Left renal cortex interstitium (tissue), 4 donors: ENCODE measurements at places on chromosomes 5 and 9.

DNA sequence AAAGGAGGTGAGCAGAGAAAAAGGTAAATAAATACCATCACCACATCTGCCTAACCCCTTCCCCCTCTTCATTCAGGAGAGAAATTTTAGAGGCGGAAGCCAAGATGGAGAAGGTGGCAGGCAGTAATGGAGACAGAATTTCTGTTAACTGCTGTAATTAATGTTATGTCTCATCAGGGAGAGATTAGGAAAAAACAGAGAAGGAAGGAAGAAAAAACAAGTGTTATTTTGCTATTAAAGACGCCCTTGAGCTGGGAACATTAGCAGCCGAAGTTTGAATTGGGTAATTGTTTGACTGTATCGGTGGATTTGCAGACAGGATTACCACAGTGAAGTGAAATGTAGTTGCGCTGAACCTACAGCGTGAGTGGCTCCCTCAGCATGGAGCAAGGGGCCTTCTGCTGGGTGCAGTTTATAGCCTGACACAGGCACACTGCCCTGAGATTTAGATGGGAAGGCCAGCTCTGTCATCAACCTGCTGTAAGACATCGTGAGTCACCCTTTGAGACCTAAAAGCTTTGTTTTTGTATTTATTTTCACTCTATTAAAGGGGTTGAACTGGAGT lies 136.3 kb downstream of the ASTN2 start:
- no peak for DNase-seq

- DNase-seq, result no peak
Measured at GRCh38 chr9:3268223-3268622, 257.6 kb downstream of the RFX3 start.

- DNase-seq, result no peak
Measured at GRCh38 chr5:41808294-41808693, 61.9 kb downstream of the OXCT1 start.

GRCh38 chr5:151115272-151115905 lies 34.6 kb upstream of the TNIP1 start:
- no peak for DNase-seq

- no peak for DNase-seq
Measured at GRCh38 chr5:163978897-163979296, 473.5 kb downstream of the MAT2B start.

GRCh38 chr9:116599342-116599884 lies 87.7 kb upstream of the TRIM32 start:
- no peak for DNase-seq

- DNase-seq, result peak; percentile 53
Measured at GRCh38 chr9:20621471-20622329, 599 bp downstream of the MLLT3 start.

DNA sequence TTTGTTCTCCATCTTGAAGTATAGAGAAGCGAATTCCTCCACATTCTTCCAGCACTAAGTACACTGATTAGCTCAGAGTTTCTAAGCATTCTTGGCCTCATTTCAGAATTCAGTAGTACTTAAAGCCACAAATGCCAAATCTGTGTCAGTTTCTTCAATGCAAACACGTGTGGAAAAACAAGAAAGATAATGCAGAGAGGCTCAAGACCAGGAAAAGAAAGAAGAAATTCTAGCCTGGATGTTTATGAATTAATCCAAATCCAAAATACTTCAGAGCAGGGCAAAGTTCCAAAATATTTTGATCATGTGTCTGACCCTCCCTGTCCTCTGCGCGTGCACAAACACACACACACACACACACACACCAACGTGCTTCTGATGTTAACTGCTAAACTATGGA lies 457.6 kb downstream of the SLCO4C1 start:
- DNase-seq, result no peak

DNA sequence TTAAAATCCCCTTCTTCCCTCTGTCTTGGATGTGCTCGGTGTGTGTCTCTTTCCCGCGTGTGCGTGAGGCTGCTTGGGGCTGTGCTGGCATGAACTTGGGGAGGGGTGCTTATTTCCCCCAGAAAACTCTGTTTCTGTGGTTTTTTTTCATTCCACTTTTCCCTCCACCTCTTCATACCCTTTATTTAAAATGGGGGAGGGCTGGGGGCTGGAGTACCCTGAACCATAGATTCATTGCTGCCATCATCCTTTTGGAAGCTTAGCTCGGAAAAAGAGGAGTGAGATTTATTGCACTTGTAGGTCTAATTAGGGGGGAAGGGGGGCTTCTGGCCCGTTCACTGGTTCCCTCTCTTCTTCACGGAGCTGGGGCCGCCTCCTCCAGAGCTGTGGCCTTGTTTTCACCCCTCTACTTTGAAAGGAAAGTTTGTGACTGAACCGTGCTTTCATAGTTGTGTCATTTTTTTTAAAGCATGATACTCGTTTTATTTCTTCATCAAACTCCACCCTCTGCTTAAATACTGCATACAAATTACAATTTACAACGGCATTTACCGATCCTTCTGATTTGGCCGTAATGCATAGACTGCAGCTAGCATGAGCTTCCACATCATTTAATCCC lies 2.9 kb downstream of the NR2F1 start:
- DNase-seq, result no peak

GRCh38 chr5:13987843-13988464 lies 43.5 kb upstream of the DNAH5 start:
- DNase-seq, result no peak

DNA sequence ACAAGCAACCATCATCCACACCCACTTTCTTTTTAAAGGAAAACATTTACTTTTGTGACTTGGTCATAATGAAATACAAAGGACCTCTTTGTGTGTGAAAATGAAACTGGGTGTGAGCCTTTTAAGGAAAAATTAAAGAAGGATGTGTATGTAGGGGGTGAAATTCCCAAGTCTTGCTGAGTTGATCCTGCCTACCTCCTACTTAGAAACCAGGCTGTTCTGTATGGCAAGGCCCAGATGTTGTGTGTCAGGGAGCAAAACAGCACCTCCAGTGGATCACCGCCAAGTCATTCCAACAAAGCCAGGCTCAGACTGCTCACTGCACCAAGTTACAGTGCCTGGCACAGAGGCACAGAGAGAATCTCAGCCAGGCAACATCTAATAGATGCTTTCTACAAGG lies 198.5 kb upstream of the FBN2 start:
- no peak for DNase-seq

DNA sequence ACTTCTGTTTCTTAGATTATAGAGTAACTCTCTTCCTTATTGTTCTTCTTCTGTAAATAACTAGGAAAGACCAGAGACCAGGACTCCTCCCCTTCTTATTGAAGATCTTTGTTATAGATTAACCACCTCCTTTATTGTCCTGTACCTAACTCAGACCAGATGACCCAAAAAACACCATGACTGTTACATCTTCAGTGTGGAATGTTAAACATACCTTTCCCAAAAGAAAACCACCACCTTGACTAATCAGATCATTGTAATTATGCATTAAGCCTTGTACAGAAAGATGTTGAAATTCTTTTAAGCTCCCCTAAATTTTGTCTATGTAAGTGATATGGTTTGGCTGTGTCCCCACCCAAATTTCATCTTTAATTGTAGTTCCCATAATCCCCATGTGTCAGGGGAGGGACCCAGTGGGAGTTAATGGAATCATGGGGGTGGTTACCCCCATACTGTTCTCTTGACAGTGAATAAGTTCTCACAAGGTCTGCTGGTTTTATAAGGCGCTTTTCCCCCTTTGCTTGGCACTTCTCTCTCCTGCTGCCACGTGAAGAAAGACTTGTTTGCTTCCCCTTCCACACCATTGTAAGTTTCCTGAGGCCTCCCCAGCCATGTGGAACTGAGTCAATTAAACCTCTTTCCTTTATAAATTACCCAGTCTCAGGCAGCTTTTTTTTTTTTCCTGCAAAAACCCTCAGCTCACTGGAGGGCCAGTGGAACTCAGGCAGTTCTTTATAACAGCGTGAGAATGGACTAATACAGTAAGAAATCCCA lies 26.3 kb downstream of the ARSB start:
- DNase-seq, result peak; percentile 12

DNA sequence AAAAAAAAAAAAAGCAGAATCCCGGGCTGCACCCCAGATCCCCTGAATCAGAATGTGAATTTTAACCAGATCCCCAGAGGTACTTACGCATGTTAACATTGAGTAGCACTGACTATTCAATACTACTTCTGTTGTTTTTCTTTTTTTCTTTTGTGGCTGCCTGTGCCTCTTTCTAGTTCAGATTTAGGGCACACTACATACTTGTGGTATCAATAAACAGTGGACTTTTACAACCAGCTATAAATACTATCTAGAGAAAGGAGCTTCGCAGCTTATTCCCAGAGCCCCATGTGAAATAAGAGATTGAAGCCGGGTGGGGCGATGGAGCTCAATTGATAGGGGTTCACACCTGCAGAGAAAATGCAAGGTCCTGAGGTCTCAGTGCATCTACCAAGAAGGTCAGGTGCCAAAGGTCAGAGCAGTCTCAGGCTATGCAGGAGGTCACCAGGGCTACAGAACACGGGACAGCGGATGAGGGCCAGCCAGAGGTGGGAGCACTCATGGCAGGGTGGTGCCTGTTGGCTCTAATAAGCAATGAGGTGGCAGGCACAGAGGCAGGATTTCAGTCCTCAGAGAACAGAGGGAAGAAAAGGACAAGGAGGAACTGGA lies 22.3 kb downstream of the WWC1 start:
- no peak for DNase-seq

GRCh38 chr9:88287972-88288371 lies 100.3 kb upstream of the SPIN1 start:
- no peak for DNase-seq

GRCh38 chr5:163489745-163490075 lies 15.7 kb upstream of the MAT2B start:
- no peak for DNase-seq

- no peak for DNase-seq
Measured at GRCh38 chr5:150144879-150145278, 10.8 kb downstream of the PDGFRB start.

DNA sequence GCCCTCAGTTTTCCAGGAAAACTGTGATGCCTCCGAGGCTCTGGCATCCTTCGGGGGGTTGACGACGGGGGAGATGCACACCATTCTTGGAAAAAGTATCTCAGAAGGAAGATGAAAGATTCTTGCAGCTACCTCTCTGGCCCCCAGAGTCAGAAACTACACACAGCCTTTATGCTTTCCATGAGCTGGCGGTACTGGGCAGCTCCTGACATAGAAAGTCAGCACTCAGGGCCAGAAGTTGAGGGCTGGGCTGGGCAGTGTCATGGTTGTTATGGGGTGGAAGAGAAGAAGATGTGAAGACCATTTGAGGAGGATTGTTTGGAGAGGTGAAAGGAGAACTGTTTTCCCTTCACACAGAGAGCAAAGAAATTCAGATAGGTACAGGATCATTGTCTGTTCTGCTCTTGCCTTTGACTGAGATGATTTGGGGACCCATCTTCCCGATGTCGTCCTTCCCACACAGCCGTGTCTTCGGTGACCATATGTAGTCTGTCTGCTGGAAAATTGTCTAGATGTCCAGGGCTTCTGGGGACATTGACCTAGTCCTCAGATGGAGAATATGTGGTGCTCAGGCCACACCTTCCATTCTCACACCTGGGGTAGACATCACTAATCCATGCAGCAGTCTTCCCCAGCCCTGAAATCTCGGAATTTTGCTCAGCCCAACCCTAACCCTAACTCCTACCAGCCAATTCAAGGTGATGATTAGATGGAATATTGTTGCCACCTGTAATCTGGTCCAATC lies 237.1 kb downstream of the CACNA1B start:
- no peak for DNase-seq

GRCh38 chr5:107538805-107539445 lies 131.8 kb downstream of the EFNA5 start:
- DNase-seq, result no peak

GRCh38 chr5:35443803-35444595 lies 173.7 kb upstream of the SPEF2 start:
- DNase-seq, result no peak

DNA sequence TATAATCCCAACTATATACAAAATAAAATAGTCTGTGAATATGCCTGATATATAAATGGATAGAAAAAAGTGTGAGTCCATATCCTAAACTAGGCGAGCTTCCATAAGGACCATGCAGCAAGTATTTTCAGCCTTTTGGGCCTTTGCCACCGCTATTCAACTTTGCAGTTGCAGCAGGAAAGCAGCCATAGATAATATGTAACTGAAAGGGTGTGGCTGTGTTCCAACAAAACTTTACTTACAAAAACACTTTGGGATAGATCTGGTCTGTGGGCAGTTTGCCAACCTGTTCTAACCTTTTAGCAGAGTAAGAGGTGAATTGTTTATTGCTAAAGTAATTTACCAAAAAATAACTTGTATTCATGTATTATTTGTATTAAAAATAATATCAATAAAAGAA lies 127.8 kb upstream of the GPR151 start:
- no peak for DNase-seq

DNA sequence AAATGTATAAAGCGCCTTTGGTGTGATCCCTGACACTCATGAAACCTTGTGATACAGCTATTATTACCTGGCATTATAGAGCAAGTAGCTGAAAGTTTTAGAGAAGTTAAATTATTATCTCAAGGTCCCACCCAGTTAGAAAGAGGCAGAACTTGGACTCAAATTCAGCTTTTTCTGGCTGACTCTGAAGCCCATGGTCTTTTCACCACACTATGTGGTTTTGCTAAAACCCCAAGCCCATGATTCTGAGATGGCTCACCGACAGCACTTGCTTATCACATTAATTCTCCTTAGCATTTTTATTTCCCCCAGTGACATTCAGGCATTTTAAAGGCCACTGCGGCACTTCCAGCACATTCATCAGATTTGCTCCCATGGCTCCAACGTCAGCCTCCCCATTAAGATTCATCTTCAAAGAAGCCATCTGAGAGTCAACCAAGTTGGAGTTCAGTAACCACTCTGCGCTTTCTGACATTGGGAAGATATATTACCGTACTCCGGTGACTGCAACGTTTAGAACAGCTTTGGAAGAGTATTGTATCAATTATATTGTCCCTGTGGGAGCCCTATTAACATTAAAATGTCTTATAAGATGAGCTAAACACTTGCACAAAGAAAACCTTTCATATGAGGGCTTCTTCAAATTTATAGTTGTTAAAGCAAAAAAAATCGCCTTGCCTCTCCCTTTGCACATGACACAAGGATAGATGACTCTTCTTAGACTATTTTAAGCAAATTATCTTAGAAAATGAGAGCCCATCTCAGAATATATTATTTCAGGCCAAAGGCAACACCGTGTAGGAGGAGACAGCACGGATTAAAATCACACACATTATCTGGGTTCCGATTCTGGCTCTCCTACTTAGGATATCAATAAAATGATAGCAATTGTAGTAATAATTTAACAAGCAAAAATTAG lies 638.1 kb downstream of the ACTL7B start:
- DNase-seq, result peak; percentile 46

DNA sequence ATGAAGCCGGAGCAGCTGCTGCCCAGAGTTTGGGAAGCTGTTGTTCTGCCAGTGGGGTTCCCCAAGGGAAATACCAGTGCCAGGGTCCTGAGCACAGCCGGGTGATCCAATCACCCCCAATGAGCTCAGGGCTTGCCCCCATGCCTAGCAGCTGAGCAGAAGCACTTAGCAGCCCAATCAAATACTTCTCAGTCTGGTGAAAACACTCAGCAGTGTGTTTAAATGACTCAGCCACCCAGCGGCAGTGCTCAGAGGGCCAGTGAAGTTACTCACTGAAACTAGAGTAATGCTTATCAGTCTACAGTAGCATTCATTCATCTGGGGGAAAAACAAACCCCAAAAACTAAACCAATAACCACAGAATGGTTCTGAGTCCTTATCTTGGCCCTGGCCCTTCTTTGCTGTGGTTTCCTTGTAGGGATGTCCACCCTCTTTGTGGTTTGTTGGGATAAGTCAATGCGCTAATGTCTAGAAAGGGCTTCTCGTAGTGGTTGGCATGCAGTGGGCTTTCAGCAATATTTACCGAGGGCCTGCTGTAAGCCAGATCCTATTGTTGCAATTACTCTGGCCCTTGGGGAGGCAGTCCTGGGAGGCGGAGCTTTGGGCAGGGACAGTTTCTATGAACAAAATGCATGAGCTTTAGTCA lies 43.1 kb downstream of the LHX2 start:
- no peak for DNase-seq
